ENCODE measurements at places on chromosomes 6 and 20.

DNA sequence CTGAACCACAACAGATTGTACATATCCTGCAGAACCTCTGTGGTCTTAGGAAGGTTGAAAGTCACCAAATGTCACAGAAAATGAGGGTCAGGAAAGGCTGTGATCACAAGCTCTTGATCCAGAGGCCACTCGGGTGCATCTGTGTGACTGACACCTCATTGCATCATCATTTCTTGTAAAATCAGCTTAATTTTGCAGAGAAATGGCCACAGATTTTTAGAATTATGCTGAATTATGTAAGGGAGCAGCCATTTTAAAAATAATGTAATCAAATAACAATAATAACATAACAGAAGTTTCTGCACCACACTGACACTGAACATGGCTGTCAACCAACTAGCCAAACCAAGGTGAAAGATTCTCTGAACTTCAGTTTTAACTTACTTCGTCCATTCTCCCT, 32.5 kb upstream of the PRND start:
- DNase-seq: no peak

DNA sequence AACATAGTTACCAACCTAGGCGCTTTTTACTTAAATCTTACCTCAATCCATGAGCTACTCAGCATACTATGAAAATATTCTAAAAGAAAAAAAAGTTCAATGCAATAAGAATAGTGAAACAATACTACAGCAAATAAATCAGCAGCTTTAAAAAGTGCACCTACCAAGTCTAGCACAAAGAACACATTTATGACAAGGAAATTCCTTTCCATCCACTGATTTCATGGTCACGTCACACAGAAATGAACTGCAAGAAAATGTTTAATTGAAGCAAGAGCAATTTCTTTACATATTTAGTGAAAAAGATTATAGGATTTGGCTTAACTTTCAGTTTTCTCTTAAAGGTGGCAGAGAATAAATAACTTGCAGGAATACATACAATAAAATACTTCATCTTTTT, 36.2 kb downstream of the IBTK start:
- DNase-seq: no peak

DNA sequence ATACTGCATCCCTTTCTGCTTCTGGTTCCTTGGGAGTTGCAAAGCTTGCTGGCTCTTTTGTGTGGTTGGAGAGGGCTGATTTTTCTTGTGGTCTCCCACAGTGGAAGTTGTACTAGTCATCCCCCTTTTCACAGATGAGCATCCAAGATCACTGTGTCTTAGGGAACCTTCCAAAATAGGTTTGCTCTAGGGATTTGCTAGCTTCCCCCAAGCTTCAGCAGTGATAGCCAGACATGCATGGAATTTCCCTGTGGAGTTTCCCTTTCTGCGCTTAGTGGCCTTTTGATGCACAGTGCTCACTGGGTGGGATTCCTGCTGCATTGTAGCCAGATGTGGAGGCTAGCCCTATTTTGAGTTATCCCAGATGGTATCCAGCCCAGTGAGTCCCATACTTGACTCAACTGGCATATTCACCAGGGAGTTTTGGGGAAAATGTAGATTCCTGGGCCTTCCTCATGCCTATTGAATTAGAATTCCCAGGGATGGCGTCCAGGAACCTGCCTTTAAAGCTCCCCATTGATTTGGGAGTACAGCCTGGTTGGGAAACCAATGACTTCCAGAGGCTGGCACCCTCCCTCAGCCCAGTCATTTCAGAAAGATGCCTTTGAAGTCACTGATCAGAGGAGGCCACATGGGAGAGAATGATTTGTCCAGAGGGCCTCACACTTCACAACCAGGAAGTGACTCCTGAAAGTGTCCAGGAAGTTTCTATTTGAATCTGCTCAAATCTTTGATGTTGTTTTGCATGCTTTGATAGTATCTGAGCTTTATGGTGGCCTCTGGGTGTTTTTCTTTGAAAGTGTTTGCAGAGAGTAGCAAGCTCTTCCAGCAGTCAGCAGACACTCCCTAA, 25.9 kb downstream of the PPARD start:
- no peak for DNase-seq

- DNase-seq: peak; percentile 86
Observed at GRCh38 chr20:50186151-50186885, 4.3 kb upstream of the CEBPB start.

GRCh38 chr20:25308671-25309394, 60.9 kb downstream of the PYGB start:
- no peak for DNase-seq

DNA sequence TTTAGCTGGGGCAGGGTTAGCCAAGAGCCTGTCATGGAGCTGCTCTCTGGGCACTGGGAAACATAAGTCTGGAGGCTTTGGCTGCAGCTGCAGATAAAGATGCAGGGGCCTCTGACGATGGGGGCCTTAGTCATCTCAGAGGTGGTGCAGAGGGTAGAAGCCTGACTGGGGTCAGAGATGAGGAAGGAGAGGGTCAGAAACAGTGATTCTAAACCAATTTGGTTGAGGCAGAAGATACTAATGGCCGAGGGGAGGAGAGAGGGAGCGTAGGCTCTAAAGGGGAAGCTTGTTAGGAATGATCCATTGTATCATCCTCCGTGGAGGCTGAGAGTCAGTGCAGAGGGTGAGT, 33.8 kb downstream of the PLEKHG1 start:
- DNase-seq: no peak

- no peak for DNase-seq
Observed at GRCh38 chr6:96777113-96777512, 60.2 kb downstream of the GPR63 start.

DNA sequence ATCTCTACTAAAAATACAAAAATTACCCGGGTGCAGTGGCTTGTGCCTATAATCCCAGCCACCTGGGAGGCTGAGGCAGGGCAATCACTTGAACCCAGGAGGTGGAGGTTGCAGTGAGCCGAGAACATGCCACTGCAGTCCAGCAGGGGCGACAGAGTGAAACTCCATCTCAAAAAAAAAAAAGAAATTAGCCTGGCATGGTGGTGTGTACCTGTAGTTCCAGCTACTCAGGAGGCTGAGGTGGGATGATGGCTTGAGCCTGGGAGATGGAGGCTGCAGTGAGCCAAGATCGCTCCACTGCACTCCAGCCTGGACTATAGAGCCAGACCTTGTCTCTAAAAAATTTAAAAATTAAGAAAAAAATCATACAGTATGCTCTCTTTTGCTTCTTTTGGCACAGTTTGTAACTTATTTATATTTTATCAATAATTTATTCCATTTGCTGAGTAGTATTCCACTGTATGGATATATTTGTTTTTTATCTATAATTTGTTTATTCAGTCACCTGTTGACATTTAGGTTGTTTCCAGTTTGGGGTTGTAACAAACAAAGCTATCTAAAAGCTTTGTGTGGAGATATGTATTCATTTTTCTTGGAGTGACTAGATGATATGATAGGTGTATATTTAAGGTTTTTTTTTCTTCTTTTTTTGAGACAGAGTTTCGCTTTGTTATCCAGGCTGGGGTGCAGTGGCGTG, 8.0 kb upstream of the MYBL2 start:
- no peak for DNase-seq
